ENCODE measurements at places on chromosomes 5 and 9. TPM values are rescaled to one million over a fixed set of nuclear protein-coding genes. Genes with fewer than 3 reads are reported as not detected.

Gene C1QTNF2
- total RNA-seq, result not detected

GRCh38 chr5:86679529-86679928 is 61.8 kb downstream of the COX7C start:
- peak; percentile 87 for DNase-seq

DNA sequence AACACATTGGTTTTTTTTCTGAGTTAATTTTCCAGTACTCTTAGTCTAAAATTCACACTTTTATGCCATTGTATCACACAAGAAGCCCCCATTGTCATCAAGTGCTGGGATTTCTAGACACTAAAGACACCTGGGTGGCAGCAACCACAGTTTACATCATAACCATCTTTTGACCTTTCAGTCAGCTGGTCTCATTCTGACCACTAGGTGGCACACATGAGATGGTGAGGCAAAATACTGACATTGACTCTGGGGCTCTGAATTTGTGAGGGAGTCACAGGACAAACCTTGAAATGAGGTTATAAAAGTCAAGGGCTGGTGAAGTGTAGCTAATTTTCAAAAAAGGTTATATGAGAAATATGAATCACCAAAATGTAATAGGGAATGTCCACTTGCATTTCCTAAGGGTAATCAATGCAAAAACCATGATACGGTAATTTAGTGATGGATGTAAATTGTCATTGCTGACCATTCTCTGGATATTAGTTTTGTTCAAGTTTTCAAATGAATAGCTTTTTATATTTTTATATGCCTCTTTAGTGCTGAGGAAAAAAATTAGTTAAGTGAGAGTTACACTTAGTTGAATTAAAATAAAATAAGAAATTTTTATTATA is 229.4 kb downstream of the DMAC1 start:
- peak; percentile 58 for DNase-seq

GRCh38 chr5:2714026-2714425 is 37.5 kb downstream of the IRX2 start:
- no peak for DNase-seq

Gene BRINP1
- not detected for total RNA-seq

- no peak for DNase-seq
These were observed 41.9 kb downstream of the CD180 start for GRCh38 chr5:67154556-67155206.

GRCh38 chr9:88302579-88303324 is 85.5 kb upstream of the SPIN1 start:
- no peak for DNase-seq

DNA sequence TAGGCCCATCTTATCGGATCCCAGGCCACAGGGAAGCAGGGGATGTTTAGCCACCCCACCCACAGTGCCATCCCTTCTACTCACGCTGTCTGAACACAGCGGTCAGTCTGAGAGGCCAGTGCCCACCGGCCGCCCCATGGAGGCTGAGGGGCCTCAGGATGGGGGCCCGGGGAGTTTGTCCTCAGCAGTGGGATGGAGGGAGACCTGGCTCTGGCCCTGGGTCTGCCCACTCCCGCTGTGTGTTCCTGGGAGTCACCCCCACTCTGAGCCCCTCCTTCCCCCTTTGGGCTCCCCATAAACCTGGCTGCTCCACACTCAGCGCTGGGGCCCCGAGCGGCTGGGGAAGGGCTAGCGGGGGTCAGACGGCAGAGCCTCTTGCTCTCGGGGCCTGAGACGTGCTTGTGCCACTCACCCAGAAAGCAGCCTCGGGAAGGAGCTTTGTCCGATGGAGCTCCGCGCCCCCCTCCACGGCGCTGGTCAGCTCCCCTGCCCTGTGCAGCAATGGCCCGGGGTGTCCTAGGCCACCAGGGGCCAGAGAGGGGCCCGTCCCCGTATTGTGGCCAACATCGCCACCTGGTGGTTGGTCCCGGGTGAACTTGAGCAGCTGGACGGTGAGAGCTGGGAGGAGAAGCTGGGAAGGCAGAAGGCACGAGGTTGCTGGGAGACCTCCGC is 10.9 kb upstream of the LAMC3 start:
- peak; percentile 48 for DNase-seq

Measured in endothelial cell of umbilical vein (primary cell).